T-helper 17 cell (primary cell): ENCODE measurements at places on chromosomes 7 and 10. TPM values are rescaled to one million over a fixed set of nuclear protein-coding genes. Genes with fewer than 3 reads are reported as not detected.

GRCh38 chr10:11134411-11134810 is 116.7 kb downstream of the CELF2 start:
- no peak for DNase-seq

DNA sequence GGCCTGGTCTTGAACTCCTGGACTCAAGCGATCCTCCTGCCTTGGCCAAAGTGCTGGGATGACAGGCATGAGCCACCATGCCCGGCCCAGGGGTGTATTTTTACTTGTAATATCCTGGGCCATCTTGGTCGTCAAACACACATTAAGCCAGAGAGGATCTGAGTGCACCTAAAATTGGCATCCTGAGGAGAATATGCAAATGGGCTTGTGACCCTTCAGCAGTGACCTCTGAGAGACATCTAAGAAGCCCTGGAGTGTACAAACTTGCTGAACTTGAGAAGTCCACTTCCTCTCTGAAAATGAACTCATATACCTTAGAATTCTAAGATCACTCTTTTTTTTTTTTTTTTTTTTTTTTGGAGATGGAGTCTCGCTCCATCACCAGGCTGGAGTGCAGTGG is 372.0 kb upstream of the C7orf33 start:
- DNase-seq, result no peak

- no peak for DNase-seq
Measured at GRCh38 chr7:27627146-27627545, 35.5 kb downstream of the HIBADH start.

DNA sequence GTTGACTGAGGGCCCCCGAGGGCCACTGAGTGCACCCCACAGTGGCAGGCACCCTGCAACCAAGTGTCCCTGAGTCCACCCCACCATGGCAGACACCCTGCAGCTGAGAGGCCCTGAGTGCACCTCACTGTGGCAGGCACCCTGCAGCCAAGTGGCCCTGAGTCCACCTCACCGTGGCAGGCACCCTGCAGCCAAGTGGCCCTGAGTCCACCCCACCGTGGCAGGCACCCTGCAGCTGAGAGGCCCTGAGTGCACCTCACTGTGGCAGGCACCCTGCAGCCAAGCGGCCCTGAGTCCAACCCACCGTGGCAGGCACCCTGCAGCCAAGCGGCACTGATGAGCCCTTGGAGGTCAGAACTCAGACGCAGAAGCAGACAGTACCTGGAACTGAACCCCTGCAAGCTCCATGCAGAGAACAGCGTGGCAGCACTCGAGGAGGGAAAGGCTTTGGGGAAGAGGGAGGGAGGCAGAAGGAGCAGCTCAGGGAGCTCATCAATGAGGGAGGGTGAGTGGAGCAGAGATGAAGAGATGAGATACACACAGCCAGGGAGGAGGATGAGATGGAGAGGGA is 156.5 kb downstream of the WDR37 start:
- no peak for DNase-seq

TCAF2 gene
- 27.1 TPM for total RNA-seq

TACC2 gene
- not detected for total RNA-seq
